ENCODE measurements at places on chromosomes 1 and 21.

DNA sequence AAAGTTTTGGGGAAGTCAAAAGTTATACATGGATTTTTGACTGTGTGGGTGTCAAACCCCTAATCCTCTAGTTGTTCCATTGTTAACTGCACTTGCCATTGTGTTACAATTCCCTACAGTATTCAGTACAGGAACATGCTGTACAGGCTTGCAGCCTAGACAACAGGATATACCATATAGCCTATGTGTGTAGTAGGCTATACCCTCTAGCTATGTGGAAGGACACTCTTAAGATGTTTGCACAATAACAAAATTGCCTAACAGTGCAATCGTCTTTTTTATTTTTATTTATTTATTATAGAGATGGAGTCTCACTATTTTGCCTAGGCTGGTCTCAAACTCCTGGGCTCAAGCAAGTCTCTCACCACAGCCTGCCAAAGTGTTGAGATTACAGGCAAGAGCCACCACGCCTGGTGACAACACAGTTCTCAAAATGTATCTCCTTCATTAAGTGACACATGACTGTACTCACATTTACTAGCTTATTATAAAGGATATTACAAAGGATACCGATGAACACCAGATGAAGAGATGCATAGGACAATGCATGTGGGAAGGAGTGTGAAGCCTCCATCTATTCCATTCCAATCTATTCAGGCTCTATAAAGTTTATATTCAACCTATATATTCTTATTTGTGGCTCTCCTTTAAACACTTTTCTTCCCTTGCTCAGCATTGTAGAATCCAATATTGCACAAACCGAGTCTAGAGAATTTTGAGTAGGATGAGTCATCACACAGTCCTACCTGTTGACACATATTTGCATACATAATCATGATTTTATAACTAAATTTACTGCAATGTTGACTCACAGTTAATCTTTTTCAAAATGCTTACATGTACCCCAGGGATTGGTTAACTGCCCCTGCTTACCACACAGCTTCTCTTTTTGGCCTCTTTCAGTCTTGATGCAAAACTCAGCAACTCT lies 28.4 kb upstream of the CEP350 start:
- no peak for DNase-seq

DNA sequence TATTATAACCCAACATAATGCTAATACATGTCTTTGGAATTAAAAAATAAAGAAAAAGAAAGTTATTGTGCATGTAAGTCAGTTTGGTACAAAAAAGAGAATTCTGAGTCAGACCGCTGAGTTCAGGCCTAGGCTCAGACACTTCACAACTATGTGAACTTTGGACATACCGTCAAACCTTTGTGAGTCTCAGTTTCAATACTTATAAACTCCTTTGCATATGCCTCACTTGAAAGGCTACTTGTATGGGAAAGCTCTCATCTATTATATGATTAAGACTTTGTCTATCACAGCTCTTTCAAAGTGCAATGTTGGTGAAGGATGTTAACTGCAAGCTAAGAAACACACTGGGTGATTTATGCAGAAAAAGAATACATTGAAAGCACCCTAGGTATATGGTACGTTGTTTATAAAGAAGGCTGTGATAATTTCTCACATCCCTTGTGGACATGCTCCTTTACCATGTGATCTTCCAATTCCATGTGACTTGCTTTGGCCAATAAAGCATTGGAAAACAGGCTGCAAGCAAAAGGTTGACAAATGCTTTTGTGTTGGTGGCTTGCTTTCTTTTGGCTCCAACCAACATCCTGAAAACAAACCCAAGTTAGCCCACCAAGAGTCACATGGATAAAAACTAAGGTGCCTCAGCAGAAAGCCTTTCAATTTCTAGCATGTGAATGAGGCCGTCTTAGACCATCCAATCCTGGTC lies 49.6 kb downstream of the INTS7 start:
- no peak for DNase-seq

- DNase-seq = no peak
Measured at GRCh38 chr1:70966018-70966638, 81.5 kb downstream of the PTGER3 start.

DNA sequence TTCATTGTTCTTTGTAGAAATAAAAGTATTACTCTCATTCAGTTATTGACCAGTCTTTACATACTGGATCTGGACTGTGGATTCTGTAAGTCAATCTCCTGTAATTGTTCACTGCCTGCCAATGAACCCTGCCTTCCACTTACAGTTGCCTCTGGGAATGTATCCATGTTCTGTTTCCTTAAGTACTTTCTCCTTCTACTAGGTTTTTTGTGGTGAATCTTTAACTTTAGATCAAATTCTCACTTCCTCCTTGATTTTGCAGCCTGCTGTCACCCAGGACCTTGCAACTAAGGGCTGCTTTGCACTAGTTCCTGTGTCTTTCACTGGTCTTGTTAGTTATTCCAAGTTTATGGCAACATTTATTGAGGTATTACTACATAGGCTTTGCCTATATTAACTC lies 28.2 kb upstream of the ANKRD13C start:
- no peak for DNase-seq

- DNase-seq = no peak
Measured at GRCh38 chr1:26112407-26112775, 767 bp downstream of the PDIK1L start.

DNA sequence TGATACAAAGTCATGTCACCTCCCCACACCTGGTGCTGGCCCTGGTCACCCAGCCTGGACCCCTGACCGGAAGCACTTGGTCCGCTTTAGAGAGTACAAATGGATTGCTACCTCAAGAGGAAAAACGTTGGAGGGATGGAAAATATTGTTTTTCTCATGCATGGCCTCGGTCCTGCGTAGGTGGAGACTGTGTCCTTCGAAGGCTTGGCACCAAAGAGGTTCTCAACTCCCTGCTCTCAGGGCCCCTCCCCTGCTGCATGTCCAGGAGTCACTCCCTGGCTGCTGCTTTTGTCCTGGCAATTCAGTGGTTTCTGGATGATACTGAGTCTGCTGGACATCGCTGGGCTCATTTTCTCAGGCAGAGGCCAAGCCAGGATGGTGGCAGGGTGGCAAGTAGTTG lies 529.8 kb downstream of the KIF26B start:
- DNase-seq = no peak

- no peak for DNase-seq
Measured at GRCh38 chr21:25039461-25040380, 567.6 kb downstream of the MRPL39 start.

DNA sequence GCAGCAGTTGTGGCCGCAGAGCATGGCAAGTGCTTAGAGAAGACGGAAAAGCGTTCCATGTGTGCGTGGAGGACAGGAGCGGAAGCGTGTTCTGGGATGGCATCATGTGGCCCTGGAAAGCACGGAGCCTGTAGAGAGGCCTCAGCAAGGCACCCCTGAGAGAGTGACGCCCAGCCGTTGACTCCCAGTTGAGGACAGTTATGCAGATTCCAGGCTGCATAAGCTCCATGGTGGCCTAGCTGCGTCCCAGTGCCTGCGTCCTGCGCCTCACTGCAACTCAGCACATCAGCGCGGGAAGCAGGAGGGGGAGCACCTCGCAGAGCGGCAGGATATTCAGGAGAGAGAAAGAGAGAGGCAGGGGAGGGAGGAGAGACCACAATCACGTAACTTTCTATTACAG lies 49.0 kb upstream of the TTC34 start:
- DNase-seq = no peak

DNA sequence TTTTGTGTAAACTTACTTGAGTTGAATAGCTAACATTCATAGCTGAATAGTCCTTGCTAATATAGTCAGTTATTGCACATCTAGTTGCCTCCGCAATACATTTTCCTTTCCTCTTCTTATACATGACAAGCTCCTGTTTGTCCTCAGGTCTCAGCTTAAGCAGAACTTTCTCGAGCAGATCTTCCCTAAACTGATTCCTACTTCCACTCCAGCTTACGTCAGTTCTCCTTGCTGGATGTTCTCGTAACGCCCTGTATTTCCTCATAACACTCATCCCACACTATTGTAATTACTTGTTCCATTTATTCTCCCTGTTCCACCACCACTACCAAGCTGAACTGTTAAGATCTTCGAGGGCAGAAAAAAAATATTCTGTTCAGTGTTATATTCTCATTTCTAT lies 15.1 kb upstream of the OMA1 start:
- DNase-seq = no peak

GRCh38 chr1:12756768-12757413 lies 10.9 kb downstream of the CFAP107 start:
- DNase-seq = no peak

GRCh38 chr1:8321612-8322011 lies 3.7 kb downstream of the SLC45A1 start:
- no peak for DNase-seq

DNA sequence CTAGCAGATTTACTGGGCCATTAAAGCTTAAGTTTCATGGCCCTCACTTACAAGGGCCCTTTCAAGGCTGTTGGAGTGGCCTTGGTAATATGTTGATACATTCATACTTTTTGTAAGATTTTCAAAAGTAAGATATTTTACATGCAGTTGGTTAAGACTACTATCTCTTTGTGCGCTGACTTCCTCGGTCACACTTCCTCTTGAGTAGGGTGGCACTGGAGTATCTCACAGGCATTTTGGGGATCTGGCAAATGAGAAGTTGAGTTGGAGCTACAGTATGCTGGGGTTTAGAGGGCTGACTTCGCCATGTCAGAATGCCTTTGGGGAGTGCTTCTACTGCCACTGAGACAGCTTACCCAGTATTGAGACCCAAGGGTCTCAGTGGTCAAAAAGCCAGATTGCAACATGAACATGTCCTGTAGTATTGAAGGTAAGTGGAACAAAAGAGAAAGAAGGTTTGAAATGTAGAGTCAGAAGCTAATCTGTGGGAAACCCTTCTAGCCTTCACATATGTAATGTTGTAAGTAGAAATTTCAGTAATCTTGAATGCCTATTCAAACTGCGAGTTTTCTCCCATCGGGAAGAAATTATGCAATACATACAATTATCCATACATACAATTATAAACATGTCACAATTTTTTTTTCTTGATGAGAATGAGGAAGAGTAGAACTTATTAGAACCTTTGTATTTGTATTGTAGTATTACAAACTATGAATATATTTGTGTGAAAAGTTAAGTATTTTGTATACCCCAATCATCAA lies 32.3 kb upstream of the RALGPS2 start:
- DNase-seq = no peak

- no peak for DNase-seq
Measured at GRCh38 chr1:237864338-237865244, 26.1 kb downstream of the ZP4 start.

GRCh38 chr1:236142253-236143103 lies at the start of gene GPR137B:
TSS of gene GPR137B (plus strand) at chr1:236142539. CDS start at chr1:236142623, 84 bp downstream.
- DNase-seq = no peak

DNA sequence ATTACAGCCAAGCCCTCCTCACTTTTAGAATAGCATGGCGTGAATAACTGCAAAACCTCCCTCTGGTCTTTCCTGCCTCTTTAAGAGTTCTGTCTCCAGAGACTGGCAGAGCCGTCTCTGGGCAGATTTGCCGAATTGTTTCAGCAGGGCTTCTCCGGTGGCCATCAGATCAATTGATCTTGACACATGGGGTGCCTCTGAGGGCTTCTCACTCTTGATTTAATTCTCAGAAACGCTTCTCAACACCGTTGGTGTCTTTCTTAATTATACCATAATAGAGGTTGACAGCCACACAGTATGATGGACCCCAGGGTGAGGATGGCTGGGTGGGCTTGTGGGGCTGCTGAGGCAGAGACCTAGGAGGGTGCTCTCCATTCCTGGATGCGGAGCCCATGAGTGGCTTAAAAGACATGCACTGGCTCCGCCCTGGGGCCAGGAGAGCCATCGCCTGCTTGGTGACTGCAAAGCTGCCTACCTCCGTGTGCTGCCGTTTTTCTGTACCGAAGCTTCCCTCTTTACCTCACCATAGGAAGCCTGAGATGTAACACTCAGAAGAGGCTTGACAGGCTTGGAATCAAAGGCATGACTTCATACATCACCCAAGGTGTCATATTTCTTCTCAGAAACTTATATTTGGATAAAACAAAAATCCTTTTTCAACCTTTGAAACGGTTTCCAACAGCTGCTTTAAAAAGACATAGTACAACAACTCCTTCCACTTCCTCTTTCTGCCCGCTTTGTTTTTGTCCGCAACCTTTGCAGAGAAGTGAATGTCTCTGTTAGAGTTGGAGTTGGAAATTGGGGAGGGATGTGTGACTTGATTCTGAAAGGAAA lies 82.9 kb downstream of the GALNT2 start:
- DNase-seq = no peak

DNA sequence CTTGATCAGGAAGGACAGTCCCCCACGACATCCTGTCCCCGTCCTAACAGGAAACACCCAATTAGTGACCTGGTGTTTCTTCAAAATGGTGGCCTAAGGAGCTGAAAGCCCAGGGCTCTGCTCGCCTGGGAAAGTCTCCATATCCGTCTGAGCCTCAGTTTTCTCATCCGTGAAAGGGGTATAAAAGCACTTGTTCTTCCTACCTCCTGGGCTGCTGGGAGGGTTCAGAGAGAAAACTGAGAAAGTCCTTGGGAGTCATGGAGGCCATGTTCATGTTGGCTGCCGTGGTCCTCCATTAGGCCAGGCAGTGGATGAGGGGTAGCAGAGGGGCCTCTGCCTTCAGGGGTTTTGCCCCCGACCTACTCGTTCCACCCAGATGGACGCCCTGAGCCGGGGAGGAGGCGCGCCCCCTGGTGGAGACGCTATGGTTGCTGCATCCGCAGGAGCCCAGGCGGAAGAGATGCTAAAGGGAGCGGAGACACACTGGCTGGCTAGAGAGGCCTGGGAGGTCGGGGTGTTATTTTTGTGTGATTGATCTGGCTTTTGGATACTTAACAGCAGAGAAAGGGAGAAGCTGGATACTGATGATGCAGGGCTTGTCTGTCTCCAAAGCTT lies 113.5 kb downstream of the PRDM2 start:
- no peak for DNase-seq

DNA sequence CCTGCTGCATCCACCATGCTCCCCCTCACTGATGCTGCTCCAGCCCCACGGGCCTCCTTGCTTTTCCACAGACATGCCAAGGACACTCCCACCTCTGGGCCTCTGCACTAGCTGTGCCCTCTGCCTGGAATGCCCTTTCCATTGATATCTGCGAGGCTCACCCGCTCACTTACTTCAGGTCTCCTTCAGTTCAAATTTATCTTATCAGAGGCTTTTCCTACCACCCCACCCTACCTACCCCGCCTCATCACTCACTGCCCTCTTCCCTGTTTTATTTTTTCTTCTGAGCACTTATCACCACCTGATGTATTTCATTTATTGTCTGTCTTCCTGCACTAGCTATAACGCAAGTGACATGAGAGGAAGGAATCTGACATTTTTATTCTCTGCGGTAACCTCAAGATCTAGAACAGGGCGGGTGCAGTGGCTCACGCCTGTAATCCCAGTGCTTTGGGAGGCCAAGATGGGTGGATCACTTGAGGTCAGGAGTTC lies 7.0 kb downstream of the HSPG2 start:
- DNase-seq = no peak
